ENCODE measurements at places on chromosomes 6 and 20.

DNA sequence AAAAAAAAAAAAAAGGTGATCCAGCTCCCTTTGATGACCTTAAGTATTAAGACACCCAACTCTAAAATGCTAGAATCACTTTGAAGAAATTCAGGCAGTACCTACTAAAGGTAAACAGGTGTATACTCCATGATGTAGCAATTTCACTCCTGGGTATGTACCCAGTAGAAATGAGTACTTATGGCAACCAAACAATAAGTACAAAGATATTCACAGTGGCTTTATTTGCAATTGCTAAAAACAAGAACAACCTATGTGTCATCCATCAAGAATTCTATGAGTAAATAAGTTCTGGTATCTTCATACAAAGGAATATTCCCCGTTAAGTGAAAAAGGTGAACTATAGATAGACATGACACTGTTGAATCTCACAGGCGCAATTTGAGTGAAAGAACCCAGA lies 29.4 kb downstream of the MDGA1 start:
- no peak for DNase-seq

GRCh38 chr20:37346236-37346534 lies 245 bp downstream of the SRC start:
- no peak for DNase-seq

DNA sequence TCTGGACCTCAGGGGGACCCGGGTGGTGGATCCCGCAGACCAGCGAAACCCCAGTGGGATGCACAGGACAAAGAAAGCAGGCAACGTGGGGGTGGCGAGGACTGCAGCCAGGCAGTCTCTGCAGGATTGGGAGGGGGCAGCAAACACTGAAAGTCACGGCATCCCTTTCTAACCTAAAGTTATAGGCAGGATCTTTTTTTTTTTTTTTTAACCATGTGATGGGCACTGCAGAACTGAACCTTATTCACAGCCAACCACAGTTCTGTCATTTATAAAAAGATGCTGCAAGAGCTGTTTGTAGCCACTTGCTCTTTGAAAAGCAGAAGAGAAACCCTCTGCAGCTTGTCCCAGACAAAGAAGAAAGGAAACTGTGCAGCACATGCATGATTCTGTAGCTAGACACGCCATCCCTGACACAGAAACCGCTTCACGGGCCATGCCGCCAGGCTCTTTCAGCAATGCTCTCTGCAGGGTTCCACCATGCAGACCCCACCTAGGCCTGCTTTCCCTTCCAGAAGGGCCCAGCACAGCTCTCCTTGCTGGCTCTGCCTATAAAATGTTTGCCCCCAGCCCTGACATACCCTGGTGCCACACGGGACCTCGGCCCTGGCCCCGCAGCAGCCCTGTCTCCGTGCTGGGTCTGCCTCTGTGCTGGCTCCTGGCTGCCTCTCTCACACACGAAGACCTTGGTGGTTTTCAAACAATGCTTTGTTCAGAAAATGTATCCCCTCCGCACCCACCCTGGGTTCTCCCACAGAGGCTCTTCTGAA lies 70.8 kb downstream of the PYGB start:
- no peak for DNase-seq

DNA sequence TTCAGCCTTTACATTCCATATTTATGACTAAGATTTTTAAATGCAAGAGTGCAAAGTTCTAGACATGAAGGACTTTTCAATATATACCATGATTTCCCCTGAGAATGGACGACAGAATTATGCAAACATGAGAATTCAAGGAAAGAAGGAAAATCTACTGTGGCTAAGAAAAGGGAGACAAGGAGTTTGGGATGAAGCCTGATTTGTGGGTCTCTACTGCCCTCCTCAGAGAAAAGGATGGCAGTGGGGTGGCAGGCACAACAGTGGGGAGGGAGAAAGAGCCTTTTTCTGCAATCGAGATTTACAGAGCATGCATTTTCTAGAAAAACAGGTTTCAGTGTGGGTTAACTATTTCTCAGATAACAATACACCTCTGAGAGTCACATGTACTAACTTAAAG lies 466.9 kb upstream of the NRSN1 start:
- no peak for DNase-seq

DNA sequence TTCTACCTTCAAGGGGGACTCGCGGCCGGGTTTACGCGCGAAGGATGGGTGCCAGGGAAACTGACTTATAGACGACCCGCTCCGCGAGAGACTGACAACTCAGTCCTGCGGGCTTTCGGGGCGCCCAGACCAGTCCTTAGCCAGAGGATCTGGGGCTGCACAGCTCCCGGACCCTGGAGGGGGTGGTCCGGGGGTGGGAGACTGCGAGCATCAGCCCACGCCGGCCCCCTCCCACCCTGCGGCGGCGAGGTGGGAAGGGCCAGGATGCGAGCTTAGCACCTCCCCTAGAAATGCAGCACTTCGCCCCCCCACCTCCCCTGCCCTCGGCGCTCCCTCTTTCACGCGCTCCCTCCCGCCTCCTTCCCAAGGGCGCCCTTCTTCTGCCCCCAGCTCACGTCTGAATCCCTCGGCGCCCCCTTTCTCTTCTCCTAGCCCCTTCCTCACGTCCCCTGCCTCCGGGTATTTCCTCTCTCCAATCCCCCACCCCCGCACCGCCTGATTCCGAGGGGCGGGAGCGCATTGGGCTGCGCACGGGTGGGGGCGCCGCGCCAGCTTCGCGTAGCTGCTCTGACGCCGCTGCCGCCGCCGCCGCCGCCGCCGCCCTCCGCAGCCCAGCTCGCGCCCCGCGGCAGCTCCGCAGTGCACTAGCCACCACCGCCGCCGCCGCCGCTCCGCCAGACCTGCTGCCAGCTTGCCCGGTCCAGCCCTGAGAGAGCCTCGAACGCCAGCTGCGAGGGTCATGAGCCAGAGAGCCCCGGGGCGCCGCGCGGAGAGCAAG lies at the start of gene SLC32A1:
Gene SLC32A1, plus strand, starts transcription at position 639 of the 778 bp plus-strand sequence. CDS start 239 bp downstream, outside the sequence.
- no peak for DNase-seq

- no peak for DNase-seq
Observed at GRCh38 chr6:27187231-27188060, 60.1 kb upstream of the PRSS16 start.

All from stimulated activated CD4-positive, alpha-beta T cell treated with anti-CD3 and anti-CD28 coated beads, Interleukin-4, amount 100 ng/mL, for 48 hours (primary cell).